NCI-H82 (cell line): ENCODE measurements at places on chromosomes 4 and X.
A peak's percentile ranks its signal among the peaks of the same experiment; 100 is the strongest.

DNA sequence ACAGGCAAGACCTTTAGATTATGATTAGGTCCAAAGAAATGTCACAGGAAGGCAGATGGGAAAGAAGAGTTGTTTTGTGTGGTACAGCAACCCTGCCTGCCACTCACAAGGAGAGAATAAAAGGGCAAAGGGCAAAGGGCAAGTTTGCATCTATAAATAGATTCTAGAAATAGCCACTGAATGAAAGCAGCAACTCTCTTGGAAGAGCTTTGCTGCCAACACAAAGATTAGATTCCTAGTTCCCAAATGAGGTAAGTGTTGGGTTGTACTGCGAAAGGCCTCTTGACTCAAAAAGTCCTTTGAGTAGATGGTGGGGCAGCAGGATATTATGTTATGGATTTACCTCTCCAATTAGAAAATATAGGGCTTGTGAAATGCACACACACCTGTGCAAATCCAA lies 61.2 kb downstream of the MOSPD2 start:
- no peak for DNase-seq

- no peak for DNase-seq
These were observed 78.2 kb downstream of the MAOB start for GRCh38 chrX:43804021-43804420.

GRCh38 chrX:129655547-129656249 lies 942 bp upstream of the APLN start:
- peak; percentile 51 for DNase-seq

- DNase-seq, result no peak
These were observed 73.7 kb upstream of the SLC25A43 start for GRCh38 chrX:119325456-119325855.

DNA sequence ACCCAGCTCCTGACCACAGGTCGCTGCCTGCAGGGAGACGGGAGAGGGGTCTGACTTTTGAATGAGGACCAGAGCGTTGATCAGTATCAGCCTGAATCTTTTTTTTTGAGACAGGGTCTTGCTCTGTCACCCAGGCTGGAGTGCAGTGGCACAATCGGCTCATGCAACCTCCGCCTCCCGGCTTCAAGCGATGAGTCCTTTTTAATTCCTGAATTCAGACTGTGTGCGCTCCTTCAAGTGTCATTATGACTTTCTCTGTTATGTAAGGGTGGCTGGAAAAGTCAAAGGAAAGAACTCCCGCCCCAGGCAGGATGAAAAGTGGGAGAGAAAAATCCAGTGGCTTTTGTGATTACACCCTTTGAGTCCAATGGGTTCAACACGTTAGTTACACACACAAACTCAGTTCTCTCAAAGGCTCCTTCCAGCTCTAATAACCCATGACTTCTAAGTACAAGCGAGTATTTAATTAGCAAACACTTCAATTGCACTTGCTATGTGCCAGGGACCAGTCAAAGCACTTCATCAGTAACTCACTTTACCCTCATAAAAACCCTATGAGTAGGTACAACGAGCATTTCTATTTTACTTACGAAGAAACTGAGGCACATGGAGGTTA lies 44.4 kb downstream of the PDHA1 start:
- DNase-seq, result no peak

DNA sequence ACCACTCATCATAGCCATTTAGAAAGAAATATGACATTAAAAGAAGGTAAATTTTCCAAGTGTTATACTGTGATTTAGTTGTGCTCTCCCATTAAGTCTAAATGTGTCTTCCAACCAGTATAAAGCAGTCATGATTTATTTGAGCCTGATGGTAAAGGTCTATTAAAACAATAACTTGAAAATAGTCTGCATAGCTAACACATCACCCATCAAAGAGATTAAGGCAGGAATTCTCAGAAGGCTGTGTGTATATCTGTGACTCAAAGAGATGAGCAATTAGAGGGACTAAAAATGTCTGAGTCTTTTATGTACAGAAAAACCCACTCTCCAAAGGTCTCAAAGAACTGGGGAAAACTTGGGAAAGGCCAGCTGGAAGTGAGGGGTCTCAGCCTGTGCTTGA lies 70.3 kb upstream of the IQCM start:
- DNase-seq, result no peak

DNA sequence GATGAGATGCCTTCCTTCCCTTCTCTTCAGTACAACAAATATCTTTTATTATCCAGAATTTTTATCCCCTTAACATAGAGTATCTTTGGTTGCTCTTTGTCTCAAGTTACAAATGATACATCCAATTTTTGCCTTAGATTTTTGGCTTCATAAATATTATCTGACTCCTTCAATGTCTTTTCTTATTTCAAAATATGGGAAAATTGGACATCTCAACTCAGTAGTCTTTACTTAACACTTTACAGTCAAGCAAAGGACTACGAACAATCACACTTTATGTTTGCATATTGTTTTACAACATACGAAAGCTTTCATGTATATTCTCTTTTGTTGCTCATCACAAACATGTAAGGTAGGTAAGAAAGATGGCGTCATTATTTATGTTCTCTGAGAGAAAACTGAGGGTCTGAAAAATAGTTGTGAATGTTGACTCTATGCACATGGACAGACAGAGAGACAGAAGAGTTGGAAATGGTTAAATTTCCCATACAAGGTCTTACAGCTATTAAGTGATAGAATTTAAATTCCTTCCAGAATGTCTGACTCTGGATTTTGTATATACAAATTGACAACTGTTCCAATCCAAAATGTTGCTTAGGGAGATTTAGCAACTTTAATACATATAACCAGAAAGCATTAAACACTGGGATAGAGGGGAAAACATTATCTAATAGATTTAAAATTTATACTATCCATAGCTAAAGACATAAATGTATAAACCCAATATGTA lies 29.4 kb downstream of the DCHS2 start:
- DNase-seq, result no peak

GRCh38 chrX:154731184-154731583 lies 19.7 kb downstream of the GAB3 start:
- no peak for DNase-seq

DNA sequence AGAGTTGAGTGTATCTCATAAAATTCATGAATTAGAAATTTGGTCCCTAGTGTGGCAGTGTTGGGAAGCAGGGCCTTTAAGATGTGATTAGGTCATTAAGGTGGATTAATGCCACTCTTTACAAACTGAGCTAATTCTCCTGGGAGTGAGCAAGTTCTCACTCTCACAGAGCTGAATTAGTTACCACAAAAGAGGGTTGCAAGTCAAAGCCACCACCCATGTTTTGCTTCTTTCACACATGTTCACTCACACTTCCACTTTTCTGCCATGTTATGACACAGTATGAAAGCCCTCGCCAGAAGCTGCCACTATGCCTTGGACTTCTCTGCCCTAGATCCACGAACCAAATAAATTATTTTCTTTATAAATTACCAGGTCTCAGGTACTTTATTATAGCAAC lies 332.1 kb downstream of the ARAP2 start:
- peak; percentile 0 for DNase-seq

GRCh38 chr4:8831221-8832112 lies 40.2 kb downstream of the HMX1 start:
- no peak for DNase-seq

- DNase-seq, result peak; percentile 63
These were observed 138.0 kb downstream of the RBMX2 start for GRCh38 chrX:130539721-130540321.

GRCh38 chrX:148947399-148947975 lies 447.1 kb downstream of the AFF2 start:
- DNase-seq, result peak; percentile 21

- no peak for DNase-seq
These were observed 63.5 kb upstream of the COL25A1 start for GRCh38 chr4:109365939-109366338.

- DNase-seq, result no peak
These were observed 103.6 kb downstream of the GNL3L start for GRCh38 chrX:54633641-54634040.

GRCh38 chrX:152989292-152989658 lies 4.6 kb downstream of the PNMA5 start:
- DNase-seq, result no peak

DNA sequence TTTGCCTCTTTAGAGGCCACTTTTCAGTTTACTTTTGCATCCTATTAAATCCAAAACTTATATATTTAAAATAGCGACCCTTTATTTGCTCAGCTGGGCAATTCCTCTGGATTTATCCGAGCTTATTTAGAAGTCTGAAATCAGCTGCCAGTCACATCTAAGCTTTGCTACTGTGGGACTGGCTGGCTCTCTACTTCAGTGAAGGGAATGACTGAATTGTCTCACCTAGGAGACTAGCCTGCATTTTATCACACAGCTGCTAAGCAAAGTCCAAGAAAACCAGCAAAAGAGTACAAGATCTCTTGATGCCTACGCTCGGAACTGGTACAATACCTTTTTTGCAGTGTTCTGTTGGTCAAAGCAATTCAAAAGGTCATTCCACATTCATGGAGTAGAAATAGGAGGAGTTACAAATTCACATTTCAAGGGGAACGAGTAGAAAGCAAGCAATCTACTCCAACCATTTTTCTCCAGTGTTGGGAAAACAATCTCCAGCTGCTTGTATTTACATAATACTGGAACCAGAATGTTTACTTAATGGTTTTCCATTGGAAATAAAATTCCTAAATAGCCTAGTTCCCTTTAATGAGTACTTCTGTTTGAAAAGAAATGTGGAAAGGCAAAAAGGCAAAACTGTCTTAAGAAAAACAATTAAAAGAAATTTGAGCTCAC lies 160.2 kb downstream of the MAGEB5 start:
- peak; percentile 0 for DNase-seq

- peak; percentile 44 for DNase-seq
These were observed 416.6 kb upstream of the MAGEB18 start for GRCh38 chrX:25721564-25721963.

- peak; percentile 67 for DNase-seq
These were observed 53.3 kb downstream of the RGS12 start for GRCh38 chr4:3346146-3346545.

- DNase-seq, result no peak
These were observed 226.9 kb downstream of the ARHGAP24 start for GRCh38 chr4:85701861-85702321.

- no peak for DNase-seq
These were observed 133.9 kb downstream of the UCHL1 start for GRCh38 chr4:41390661-41391060.

DNA sequence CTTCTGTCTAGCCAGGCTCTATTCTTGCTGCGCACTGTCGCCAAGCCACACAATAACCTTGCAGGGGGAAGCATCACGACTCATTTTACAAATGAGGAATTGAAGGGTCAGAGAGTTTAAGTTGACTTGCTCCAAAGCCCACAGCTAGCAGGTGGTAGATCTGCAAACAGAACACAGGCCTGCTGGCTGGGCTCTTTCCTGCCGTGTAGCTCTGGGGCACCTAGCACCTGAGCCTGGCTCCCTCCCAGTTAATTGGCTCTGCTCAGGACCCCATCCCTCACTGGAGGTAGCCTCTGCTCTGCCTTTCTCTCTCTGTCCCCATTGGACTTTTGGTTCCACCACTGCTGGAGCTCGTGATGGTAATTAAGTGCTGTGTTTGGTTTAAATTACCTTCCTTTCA lies 98.5 kb downstream of the NSUN7 start:
- no peak for DNase-seq

DNA sequence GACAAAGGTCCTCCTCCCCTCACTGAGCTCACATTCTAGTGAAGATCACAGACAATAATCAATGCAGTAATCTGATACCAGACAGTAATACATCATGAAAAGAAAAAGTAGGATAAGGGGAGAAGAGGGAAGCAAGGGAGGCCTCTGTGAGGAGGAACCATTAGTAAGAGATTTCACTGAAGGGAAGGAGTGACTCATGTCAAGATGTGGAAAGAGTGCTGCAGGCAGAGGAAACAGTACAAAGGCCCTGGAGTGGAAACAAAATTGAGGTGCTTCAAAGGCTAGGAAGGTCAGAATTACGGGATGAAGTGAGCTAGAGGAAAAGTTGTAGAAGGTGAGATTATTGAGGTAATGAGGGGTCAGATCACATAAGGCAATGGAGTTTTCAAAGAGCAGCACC lies 38.1 kb downstream of the LAMTOR3 start:
- DNase-seq, result no peak
